ENCODE measurements at places on chromosomes 1 and 21.
A peak's percentile ranks its signal among the peaks of the same experiment; 100 is the strongest.

DNA sequence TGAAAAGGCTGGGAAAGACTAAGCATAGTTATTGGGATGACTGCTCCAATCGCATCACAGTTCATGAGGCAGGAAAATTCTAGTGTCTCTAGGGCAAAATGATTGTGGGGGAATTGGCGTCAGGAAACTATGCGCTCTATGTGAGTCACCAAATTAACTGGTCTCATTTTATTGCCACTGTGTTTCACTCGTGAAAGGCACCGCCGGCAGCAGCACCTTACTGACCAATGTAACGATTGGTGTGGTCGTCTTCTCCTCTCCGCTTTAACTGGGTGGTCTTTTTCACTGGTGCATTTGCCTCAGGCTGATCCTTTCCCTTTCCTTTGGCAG is 83.5 kb downstream of the SPAG17 start:
- peak; percentile 94 for DNase-seq

GRCh38 chr1:67110352-67110751 is 24.4 kb downstream of the C1orf141 start:
- no peak for DNase-seq

DNA sequence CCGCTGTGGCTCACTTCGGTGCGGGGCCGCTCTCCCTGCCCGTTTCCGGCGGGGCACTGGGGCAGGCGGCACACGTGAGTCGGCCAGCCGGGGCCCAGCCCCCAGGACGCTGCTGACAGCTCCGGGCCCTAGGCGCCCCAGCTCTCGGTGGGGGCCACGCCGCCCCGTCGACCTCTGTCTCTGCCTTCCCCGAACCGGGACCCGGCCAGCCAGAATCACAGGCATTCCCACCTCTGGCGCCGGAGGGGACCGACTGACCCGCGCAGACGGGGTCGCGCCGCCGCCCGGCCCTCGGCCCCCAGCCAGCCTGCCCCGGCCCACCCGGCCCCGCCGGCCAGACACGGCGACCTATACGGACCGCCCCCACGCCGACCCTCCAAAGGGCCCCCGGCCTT is 755 bp downstream of the SCMH1 start:
- DNase-seq: no peak

DNA sequence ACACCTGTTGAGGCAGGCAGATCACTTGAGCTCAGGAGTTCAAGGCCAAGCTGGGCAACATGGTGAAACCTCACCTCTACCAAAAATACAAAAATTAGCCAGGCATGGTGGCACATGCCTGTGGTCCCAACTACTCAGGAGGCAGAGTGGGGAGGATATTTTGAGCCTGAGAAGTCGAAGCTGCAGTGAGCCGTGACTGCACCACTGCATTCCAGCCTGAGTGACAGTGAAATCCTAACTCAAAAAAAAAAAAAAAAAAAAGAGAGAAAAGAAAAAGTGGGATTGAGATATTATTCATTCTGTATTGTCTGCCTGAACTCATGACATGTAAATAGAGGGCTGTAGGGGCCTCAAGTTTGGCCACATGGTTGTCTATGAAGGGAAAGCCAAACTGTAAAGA is 37.3 kb downstream of the WNT2B start:
- no peak for DNase-seq

DNA sequence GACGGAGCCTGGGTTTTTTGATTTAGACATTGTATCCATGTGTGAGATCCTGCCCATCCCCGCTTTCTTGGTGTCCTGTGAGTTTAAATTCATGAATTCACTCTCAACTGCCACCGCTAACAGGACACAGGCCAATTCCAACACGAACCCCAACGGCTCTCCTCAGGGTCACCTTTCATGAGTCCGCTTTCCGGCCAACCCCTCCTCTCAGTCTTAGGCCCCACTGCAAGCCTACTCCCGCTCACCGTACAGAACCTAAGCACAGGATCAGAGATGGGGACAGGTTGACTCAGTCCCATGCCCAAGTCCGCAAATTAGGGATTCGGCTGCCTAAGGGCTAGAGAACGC is 238 bp upstream of the SCP2 start:
- DNase-seq: no peak

- no peak for DNase-seq
Observed at GRCh38 chr1:3676581-3677470, 24.5 kb downstream of the TP73 start.

- no peak for DNase-seq
Observed at GRCh38 chr1:92840600-92840999, 8.8 kb downstream of the RPL5 start.

DNA sequence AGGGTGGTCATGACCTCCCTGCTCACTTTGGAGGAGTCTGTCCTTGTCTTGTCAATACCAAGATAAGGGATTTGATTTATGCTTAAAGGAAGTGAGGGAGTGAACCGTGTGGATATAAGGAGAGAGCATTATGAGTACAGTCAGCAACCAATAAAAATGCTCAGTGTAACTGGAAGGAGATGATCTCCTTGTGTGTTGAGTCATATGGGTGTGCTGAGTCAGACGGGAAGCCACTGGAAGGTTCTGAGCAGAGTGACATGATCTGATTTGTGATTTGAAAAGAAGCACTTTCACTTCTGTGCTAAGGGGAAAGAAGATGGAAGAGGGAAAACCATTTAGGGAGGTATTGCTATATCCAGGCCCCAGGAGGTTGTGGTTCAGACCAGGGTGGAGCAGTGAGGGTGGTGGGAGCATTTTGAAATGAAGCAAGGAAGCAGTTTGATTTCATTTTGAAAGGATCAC is 2.5 kb upstream of the BCL10 start:
- peak; percentile 95 for DNase-seq

DNA sequence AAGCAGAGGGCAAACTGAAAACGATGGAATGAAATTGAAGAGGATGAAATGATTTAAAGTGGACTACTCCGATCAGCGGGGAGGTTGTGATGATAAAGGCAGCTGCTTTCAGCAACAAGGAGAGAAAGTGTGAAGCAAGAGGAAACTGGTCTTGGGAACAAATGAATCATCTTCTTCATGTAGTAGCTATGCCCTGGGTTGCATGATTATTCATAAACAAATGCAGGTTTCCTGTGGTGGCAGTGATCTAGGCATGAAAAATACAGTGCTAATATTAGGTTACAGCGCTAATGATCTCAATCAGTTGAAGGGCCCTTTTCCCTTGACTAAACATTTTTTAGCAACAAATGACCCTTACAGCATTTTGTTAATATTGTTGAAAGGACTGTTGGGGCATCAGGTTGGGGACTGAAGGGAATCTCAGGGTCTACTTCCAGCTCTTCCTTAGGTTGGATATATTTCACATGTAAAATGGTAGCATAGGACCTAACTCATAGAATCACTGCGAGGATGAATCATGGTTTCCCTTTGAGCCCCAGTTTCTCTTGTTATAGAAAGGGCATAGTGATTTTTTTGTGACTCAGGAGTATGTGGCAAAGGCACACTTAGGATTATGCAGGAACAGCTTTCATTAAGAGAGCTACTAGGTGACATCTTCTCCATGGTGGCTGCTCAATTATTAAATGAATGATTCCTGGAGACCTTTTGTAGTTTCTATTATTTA is 1.9 kb upstream of the ZFYVE9 start:
- peak; percentile 71 for DNase-seq

GRCh38 chr1:47686731-47687630 is 249.1 kb downstream of the FOXD2 start:
- no peak for DNase-seq

- no peak for DNase-seq
Observed at GRCh38 chr1:87572891-87573290, 244.2 kb downstream of the LMO4 start.

GRCh38 chr1:237681210-237681609 is 209.5 kb downstream of the ZP4 start:
- DNase-seq: no peak

DNA sequence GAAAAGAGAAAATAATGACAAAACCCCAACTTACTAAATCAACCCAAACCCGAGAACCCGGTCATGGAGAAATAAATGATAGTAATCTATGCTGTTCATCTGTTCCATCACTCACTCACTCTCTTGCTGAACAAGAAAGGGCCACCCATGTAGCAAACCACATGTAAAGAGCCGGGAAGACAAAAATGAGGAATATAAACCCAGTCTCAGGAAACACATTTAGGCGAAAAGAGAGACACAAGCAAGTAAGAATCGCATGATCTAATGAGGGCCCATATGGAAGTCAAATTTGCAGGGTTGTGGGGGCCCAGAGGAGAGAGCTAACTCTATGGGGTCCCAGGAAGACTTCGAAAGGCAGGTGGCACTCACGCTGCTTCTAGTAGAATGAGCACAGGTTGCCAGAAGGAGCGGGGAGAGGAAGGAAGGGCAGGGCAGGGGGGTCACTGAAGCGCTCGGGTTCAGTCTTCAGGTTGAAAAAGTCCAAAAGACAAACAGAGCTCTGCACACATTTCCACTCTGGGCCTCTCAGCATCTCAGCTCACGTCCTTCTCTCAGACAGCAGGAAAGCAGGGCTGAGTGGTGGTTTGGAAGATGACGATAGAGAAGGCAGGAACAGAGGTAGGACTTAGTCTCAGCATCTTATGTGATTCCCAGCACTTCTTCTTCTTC is 142.9 kb upstream of the KRTAP19-8 start:
- DNase-seq: no peak

DNA sequence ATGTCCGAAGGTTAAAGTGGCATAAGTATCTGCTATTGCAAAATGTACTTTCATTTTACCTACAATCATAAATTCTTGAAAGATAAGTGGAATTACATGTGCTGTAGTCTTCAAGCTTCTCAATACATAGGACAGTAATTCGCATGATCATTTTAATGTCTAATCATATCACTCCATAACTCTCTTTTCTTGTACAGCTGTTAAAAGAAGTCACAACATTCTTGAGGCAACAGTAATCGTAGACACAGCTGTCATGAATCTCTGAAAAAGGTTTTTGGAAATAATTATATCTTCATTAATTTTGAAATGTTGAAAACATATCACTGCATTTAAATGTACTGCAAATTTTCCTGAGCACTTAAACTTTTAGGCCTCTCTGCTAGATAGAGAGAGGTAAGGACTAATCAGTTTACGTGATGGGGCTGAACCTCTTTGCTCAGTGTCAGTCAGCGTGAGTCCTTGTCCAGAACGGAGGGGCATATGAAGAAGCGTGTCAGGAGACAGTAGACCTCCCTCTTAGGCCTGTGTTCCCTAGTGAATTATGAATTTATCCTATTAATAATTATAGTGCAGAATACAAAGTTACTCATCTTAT is 133.4 kb downstream of the NEK7 start:
- DNase-seq: no peak

- no peak for DNase-seq
Observed at GRCh38 chr1:151756291-151756690, 7.0 kb downstream of the MRPL9 start.

- no peak for DNase-seq
Observed at GRCh38 chr1:89815611-89816010, 5.2 kb upstream of the LRRC8D start.

- DNase-seq: peak; percentile 38
Observed at GRCh38 chr1:17207966-17208418, 3.1 kb downstream of the PADI1 start.

GRCh38 chr1:163161337-163161736 is 41.4 kb downstream of the RGS5 start:
- DNase-seq: no peak

DNA sequence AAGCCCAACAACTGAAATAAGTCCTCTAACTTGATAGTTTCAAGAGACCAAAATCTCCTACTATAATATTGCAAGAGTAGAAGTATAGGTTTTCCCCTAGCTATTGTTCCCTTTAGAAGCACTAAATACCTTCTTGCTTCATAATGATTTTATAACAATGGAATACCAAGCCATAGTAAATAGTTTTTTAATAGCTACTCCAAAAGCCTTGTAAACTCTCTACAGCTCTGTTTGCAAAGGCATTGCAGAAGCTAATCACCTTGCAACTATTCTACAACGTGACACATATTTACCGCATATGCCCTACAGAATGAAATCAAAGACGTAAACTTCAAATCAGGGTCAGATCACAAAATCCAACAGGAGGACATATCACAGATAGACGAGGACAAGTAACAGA is 451.5 kb upstream of the ZRANB2 start:
- DNase-seq: no peak

- peak; percentile 96 for DNase-seq
Observed at GRCh38 chr1:29181413-29182225, at the start of gene SRSF4. Gene SRSF4 (minus strand): TSS chr1:29181900. CDS start chr1:29181752, 148 bp downstream.

DNA sequence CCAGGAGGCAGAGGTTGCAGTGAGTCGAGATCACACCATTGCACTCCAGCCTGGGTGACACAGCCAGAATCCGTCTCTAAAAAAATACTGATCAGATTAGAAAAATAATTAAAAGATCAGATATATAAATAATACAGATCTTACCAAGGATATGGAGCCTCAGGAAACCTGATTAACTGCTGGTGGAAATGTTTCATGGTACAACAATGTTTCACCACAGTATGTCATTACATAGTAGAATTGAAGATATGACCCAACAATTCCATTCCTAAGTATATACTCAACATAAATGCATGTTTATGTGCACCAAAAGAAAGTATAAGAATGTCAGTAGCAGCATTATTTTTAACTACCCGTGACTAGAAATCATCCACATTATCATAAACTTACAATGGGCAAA is 41.7 kb downstream of the CD53 start:
- no peak for DNase-seq

GRCh38 chr1:182301467-182302198 is 90.0 kb downstream of the GLUL start:
- no peak for DNase-seq

GRCh38 chr1:184479435-184480167 is 92.8 kb downstream of the C1orf21 start:
- DNase-seq: no peak

DNA sequence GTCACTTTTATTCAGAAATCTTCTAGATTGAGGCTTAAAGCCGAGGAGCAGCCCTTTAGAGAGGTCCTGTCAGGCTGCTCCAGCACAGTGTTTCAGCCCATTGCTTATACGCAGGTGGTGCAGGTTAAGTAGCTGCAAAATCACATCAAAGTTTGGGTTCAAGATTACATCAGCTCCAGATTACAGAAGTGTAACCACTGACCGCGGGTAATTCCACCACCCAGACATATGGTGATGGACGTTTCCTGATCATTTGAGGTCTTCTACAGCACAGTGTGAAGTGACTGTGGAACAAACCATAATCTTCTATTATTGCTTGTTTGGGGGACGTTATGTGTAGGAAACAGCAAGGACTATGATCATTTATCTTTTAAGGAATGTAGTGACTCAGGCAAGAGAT is 11.8 kb downstream of the C1orf115 start:
- no peak for DNase-seq

DNA sequence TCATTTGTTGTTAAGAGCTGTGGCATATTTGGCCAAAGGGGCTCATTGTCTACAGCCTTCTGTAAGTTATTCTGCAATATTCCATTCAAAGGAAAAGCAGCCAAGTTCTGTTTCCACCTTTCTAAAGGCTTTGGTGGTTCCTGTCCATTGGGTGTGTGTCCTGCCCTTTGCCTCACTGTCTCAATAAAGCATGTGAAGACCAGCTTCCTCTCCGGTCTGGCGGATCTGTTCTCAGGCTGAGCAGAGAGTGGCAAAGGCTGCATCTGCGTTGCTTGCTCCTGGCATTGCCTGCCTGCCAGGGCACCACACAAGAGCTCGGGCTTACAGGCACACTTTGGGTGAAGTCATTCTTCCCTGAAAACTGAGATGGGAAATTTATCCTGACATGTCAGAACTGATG is 34.9 kb downstream of the ST6GALNAC3 start:
- no peak for DNase-seq

GRCh38 chr1:66747501-66747900 is 4.8 kb upstream of the DYNLT5 start:
- DNase-seq: no peak

Measured in stromal cell of bone marrow (primary cell).